ENCODE measurements at places on chromosomes 6 and 20. TPM values are rescaled to one million over a fixed set of nuclear protein-coding genes. Genes with fewer than 3 reads are reported as not detected.

DNA sequence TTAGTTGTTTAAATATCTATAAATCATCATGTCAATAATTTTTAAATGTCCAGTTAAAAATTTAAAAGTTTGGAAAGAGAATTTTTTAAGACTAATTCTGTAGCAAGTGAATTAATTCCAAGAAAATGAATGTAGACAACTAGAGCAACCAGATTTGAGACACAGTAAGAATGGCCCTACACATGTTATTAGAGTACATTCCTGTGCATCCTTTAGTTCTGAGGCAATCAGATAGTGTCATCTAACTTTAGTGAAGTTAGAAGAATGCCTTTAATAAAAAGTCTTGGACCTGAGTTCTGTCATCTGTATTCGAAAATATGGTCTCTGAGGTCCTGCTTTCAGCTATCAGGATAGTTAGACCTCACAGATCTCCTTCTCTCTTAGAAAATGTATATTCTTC lies 63.7 kb downstream of the HIVEP2 start:
- H3K36me3 ChIP-seq = no peaks in the 10 kb centered on the region
- DNase-seq = no peak
- H3K27ac ChIP-seq = peak overlapping the region; percentile 32
- H3K27me3 ChIP-seq = no peaks in the 10 kb centered on the region
- peaks cover 35% of the 10 kb centered on the region for H3K4me1 ChIP-seq

DNA sequence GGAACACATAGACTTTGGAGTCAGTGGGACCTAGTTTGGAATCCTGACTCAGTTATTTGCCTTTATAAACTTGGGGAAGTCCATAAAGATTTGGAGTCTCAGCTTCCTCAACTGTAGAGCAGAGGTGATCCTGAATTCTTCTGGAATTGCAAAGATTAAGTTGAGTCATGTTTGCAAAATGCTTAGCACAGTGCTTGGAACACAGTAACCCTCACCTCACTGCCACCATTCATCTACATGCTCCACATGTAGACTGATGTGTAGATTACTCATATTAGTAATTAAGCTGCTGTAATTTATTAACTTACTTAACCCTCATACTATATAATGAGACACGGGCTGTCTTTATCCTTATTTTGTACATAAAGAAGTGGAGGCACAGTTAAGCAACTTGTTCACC lies 61.4 kb downstream of the LAMP5 start:
- no peak for DNase-seq
- H3K4me1 ChIP-seq = peaks cover 10% of the 10 kb centered on the region
- H3K27ac ChIP-seq = no peak overlapping the region
- no peaks in the 10 kb centered on the region for H3K36me3 ChIP-seq
- H3K27me3 ChIP-seq = no peaks in the 10 kb centered on the region

Gene GGTLC1
- total RNA-seq = not detected

DNA sequence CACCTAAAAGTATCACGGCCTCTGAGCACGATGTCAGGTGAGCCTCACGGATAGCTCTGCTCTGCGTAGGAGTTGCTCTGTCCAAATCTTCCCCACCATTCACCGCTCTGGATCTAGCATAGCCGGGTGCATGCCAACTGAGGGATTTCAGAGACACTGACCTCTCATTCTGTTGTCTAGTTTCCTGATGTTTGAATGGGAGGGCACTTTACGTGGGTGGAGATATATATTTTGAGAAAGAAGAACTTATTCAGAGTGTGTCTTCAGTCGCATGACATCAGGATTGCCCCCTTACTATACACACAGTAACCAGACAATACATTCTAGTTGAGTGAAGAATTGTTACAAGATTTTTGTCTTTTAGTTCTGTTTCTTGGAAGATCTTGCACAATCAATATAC lies 96.5 kb upstream of the CITED2 start:
- no peak overlapping the region for H3K27ac ChIP-seq
- DNase-seq = no peak
- no peaks in the 10 kb centered on the region for H3K36me3 ChIP-seq
- H3K4me1 ChIP-seq = peaks cover 24% of the 10 kb centered on the region
- H3K27me3 ChIP-seq = no peaks in the 10 kb centered on the region

- DNase-seq = peak; percentile 67
- no peaks in the 10 kb centered on the region for H3K4me1 ChIP-seq
- H3K27ac ChIP-seq = no peak overlapping the region
- H3K36me3 ChIP-seq = no peaks in the 10 kb centered on the region
These were observed 158.4 kb downstream of the GPX5 start for GRCh38 chr6:28683945-28684538.

Gene OGFR
- 83.1 TPM for total RNA-seq

Gene SYCP2
- not detected for total RNA-seq

GRCh38 chr6:73394577-73395354 lies at the start of gene DDX43:
Gene DDX43, plus strand, starts transcription at chr6:73394828. Its CDS starts 78 bp downstream, at chr6:73394906.
- DNase-seq = no peak
- H3K27ac ChIP-seq = no peak within 1 kb of the TSS
- H3K4me3 ChIP-seq = no peak within 1 kb of the TSS
- no peaks in the 10 kb centered on the region for H3K27me3 ChIP-seq

GRCh38 chr20:2902291-2902690 lies 29.0 kb downstream of the PTPRA start:
- H3K4me1 ChIP-seq = no peaks in the 10 kb centered on the region
- H3K4me3 ChIP-seq = no peak overlapping the region
- H3K27ac ChIP-seq = no peak overlapping the region
- no peaks in the 10 kb centered on the region for H3K27me3 ChIP-seq
- no peaks in the 10 kb centered on the region for H3K36me3 ChIP-seq
- no peak for DNase-seq

Gene RCAN2
- 33.8 TPM for total RNA-seq

GRCh38 chr6:5992551-5993225 lies 14.0 kb downstream of the NRN1 start:
- H3K36me3 ChIP-seq = no peaks in the 10 kb centered on the region
- DNase-seq = no peak
- H3K4me1 ChIP-seq = peaks cover 10% of the 10 kb centered on the region
- H3K27ac ChIP-seq = no peak overlapping the region
- no peak overlapping the region for H3K4me3 ChIP-seq

Gene SLC2A4RG
- 79.2 TPM for total RNA-seq

GRCh38 chr6:110446405-110446804 lies 30.0 kb downstream of the SLC22A16 start:
- no peaks in the 10 kb centered on the region for H3K4me1 ChIP-seq
- no peaks in the 10 kb centered on the region for H3K27me3 ChIP-seq
- no peaks in the 10 kb centered on the region for H3K36me3 ChIP-seq
- no peak for DNase-seq
- H3K27ac ChIP-seq = no peak overlapping the region

DNA sequence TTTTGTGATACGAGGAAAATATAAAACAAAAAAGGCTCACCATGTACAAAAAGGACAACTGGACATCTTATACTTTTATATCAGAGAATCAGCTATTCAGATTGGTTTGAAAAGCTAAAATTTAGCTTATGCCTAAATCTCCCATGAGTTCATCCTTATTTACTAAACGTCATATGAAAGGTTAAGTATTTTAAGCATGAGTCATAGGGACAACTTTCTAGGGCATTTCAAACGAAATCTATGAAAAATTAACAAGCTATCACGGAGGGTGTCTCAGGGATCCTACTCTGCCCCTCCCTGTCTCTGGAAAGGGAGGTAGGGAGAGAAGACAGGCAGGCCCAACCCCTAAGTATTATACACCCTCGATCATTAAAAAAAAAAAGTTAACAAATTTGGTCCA lies 124.1 kb upstream of the LOC128125822 start:
- H3K27ac ChIP-seq = no peak overlapping the region
- H3K36me3 ChIP-seq = no peaks in the 10 kb centered on the region
- no peak for DNase-seq
- H3K4me1 ChIP-seq = no peaks in the 10 kb centered on the region
- H3K4me3 ChIP-seq = no peak overlapping the region
- no peaks in the 10 kb centered on the region for H3K27me3 ChIP-seq

GRCh38 chr20:24027229-24027628 lies 38.6 kb upstream of the GGTLC1 start:
- peak; percentile 76 for DNase-seq

DNA sequence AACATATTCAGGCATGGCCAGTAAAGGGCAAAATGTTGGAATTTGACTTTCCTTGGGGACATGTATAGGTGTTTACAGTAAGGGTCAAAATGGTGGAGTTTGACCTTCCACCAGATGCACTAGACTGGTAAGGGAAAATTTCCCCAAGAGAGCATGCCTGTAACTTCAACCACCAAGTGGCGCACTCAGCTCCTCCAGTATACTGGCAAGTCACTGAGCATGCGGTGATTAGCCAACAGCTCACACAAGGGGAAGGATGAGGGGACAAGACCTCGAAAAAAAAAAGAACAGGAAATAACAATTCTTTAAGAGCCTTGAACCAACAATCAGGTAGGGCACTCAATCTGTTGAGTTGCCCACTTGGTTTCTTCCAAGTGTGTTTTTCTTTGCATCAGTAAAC lies 140.9 kb downstream of the EYS start:
- no peak overlapping the region for H3K4me3 ChIP-seq
- no peak for DNase-seq
- no peaks in the 10 kb centered on the region for H3K4me1 ChIP-seq
- no peaks in the 10 kb centered on the region for H3K27me3 ChIP-seq

GRCh38 chr6:98942263-98942803 lies 5.4 kb downstream of the FBXL4 start:
- H3K27me3 ChIP-seq = no peaks in the 10 kb centered on the region
- peaks cover 6% of the 10 kb centered on the region for H3K4me1 ChIP-seq
- H3K4me3 ChIP-seq = no peak overlapping the region
- H3K27ac ChIP-seq = no peak overlapping the region
- H3K36me3 ChIP-seq = no peaks in the 10 kb centered on the region
- no peak for DNase-seq

Gene RGS17
- total RNA-seq = 0.15 TPM

Gene PHF3
- 55.8 TPM for total RNA-seq

DNA sequence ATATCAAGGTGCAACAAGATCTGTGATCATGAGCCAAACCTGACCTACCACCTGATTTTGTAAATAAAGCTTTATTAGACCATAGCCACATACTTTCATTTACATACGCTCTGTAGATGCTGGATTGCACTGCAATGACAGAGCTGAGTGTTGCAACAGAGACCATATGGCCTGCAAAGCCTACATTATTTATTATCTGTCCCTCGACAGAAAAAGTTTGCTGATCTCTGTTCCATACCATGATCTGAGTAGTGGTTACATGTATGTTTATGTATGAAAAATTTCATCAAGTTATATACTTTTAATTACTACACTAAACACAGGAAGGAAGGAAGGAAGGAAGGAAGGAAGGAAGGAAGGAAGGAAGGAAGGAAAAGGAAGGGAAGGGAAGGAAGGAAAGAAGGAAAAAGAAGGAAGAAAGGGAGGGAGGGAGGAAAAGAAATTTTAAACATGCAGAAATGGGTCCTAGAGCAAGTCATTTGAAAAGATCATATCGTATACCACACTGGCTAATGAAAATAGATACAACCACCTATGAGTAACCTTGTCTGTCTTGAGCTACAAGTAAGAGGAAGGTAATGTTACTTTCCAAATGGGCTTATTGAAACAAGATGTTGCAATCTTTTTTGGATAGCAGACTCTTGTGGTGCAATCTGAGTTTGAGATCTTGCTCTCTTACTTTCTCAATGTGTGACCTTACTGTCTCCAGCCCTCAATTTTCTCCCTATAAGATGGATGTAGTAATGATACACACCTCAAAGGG lies 441.0 kb downstream of the KIF16B start:
- no peak for DNase-seq
- H3K36me3 ChIP-seq = no peaks in the 10 kb centered on the region
- no peak overlapping the region for H3K27ac ChIP-seq
- H3K4me1 ChIP-seq = no peaks in the 10 kb centered on the region
- no peak overlapping the region for H3K4me3 ChIP-seq

Measured in cardiac muscle cell (in vitro differentiated cells and primary cell).